ENCODE measurements at places on chromosomes 7 and 10.

DNA sequence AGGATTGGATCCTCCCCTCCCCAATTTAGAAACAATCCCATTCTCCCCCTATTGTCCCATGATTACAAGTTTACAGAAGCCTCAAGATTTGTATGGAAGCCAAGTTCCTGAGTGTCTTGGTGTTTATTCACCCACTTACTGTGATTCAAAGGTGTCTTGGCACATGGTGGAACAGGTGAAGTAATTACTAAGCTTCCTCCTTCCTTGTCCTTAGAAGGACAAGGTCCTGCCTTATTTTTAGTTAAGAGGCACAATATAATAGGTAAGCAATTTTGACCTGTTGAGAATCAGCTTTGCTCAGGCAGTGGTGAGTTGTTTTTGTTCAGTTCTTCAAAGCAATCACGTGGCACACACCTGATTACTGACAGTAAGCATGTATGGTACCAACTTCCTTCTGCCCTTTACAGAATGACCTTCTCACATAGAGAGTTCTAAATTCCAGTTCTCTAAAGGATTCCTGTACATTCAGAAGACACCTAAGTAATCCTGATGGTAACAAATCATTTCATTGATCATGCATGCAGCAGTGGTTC is 60.7 kb upstream of the SLC13A1 start:
- DNase-seq, result no peak

DNA sequence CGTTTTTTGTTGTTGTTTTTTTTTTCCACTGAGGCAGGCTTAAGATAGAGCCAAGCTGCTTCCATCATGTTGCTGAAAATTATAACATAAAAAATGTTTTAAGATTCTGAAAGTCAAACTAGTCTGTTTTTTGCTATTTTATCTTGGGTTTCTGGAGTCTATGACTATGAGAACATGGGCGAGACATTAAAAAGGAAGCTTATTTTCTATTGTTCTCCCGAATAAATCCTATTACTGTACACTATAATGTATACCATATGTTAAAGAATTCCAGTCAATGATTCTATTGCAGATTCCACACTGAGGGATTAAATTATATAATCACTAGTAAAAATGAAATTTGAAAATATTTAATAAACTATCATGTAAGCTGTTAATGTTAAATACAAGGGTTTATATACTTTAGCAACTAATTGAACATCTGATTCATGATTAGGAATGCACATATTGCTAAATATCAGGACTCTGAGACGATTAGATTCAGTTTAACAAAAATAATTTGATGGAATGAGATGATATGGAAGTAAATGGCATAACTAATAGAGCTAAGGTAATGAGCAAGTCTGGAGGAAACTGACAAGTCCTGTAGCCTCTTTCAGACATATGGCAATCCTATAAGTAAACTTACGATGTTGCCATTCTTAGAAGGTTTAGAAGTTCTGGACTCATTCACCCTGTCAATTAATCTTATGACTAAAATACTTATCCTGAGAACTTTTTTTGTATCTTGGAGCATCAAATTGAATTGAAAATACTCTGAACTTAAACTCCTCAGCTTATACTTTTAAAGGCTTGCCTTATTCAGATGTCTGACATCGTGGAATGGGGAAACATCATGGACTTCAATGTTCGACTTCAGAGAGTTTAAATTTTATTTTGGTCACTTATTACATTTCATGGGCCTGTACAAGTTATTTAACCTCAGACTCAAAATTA is 294.8 kb upstream of the DGKB start:
- DNase-seq, result no peak

- no peak for DNase-seq
Measured at GRCh38 chr10:77357185-77357584, 280.4 kb downstream of the KCNMA1 start.

DNA sequence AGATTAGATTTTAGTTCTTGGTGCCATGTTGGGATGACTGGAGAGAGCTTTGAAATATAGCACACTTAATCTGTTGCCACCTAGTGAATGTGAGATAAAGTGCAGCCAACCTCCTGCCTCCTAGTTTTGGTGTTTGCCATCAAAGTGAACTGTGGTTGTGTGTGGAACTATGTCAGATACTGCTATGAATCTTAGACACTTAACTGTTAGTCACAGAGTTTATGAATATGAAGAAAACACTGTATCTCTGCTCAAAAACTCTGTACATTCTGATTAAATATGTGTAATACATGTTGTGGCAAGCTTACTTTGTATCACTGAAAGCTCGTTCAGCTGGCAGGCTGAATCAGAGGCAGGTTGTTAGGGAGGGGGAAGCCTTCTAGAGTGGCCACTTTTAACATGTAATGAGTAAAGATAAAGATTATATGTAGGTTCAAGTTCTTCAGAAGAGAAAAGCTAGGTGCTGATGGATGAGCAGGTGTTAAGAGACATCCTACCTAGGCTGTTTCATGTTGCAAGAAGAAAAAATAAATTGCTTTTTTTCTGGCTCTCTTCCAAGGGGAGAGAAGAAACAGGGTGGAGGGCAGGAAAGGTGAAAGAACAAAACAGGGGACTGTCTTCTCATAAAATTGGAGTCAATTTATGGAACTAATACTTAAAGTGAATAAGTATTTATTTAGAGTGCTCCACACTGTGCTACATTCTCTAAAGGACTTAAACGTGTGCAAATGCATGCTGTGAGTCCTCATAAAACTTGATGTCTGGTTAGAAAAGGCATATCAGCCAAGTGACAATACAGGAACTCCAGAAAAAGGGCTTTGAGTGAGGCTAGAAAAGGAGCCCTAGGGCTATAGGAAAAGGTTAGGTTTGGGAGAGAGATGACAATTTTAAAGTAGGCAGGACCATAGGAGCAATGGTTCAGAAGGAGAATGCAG is 14.1 kb upstream of the LAMB1 start:
- no peak for DNase-seq

DNA sequence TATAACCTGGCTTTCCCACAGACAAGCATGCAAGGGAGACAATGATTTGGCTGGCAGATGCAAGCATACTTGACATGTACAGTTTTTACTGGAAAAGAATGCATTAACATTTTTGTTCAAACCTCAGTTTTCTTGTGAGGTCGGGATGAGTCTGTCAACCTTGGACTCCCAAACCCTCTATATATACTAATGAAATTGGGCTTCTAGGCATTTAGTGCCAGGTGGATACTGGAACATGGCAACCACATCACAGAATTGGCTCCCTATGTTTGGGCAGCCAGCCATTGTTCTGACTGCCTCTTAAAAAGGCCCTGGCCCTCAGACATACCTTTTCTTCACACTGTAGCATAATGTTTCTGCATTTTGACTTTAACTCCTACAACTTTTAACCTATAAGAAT is 39.1 kb downstream of the CDK6 start:
- DNase-seq, result no peak

GRCh38 chr7:101595246-101595645 is 33.9 kb downstream of the MYL10 start:
- no peak for DNase-seq

DNA sequence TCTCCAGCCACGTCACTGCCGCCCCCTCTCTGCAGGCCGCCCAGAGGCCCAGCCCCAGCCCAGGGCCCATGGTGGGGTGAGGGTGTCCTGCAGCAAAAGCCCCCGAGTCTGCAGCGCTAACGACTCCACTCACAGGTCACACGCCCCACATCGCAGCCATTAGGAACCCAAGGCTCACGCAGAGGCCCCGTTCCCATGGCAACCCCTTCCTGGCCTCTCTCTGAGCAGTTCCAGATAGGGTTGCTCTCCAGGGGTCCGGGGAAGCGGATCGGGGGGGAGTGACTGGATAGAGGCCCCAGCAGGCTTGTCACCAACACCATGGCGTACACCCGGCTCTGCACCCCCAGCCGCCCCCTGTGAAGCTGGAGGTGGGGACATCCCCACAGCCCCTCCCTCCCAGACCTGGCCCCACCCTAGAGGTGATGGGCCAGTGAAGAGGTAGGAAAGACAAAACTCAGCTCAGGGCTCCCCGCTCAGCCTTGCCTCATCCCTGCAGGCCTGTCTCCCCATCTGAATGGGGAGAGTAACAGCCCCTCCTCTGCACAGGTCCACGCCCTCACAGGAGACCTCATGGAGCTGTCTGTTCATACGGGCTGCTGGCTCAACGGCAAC is 41.2 kb downstream of the TNRC18 start:
- DNase-seq, result no peak

GRCh38 chr7:158068853-158069252 is 518.8 kb downstream of the PTPRN2 start:
- no peak for DNase-seq

All from activated naive CD8-positive, alpha-beta T cell treated with anti-CD3 and anti-CD28 coated beads, Interleukin-2, amount 50 U/mL, for 16 hours (primary cell).